Activated CD4-positive, alpha-beta T cell treated with anti-CD3 and anti-CD28 coated beads for 4 hours (primary cell): ENCODE measurements at places on chromosomes 4 and X.

GRCh38 chr4:7393601-7394575 lies 40.8 kb downstream of the PSAPL1 start:
- DNase-seq = no peak

DNA sequence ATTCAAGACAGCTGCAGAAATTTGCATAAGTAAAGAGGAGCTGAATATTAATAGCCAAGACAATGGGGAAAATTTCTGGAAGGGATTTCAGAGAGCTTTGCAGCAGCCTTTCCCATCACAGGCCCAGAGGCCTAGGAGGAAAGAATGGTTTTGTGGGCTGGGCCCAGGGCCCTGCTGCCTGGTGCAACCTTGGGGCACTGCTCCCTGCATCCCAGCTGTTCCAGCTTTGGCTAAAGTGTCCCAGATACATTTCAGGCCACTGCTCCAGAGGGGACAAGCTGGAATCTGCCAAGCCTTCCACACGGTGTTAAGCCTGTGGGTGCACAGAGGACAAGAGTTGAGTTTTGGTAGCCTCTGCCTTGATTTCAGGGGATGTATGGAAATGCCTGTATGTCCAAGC lies 185.6 kb upstream of the SFRP2 start:
- no peak for DNase-seq

DNA sequence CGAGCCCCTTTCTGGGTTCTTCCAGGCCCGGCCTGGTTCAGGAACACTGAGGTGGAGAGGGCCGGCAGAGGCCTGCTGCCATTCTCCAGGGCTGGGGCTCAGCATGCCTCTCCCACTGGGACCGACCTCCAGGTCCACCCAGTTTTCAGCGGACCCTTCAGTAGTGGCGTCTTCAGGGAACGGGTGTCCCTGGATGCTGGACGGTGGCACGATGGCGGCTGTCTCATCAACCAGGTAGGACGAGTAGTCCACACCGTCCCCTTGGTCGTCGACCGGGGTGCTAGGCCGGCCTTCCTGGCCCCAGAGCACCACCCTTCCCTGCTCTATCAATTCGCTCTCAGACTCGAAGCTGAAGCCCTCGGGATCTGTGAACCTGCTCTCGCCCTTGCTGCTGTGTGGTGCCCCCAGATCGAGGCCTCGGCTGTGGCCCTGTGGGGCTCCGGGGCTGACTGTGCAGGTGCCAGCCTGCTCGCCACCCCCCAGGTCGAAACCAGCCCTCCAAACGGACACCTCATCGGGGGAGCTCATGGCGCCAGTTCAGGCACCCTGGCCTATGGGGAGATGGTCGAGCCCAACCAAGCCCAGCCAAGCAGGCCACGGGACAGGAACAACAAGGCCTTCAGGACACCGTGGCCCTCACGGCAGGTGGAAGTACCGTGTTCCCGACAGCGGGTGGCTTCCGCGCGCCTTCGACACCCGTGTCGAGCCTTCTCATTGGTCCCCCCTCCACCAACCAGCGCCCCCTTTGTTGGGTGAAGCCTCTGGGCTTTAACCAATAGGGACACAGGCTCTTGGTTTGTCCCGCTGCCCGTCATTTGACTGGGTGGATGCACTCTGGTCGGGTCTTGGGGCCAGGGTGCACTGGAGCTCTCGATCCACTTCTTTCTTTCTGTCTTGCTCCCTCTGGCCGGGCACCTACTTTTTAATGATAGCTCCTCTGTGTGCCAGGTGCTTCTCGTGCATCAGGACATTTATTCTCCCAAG lies 814 bp upstream of the LOC101059915 start:
- no peak for DNase-seq

GRCh38 chr4:168028970-168029597 lies 63.3 kb upstream of the ANXA10 start:
- DNase-seq = no peak

GRCh38 chrX:19799319-19800182 lies 87.8 kb downstream of the SH3KBP1 start:
- DNase-seq = peak; percentile 41

GRCh38 chrX:148380650-148381561 lies 119.5 kb upstream of the AFF2 start:
- peak; percentile 54 for DNase-seq

GRCh38 chr4:4656977-4657376 lies 115.1 kb upstream of the STX18 start:
- DNase-seq = no peak

- peak; percentile 54 for DNase-seq
Observed at GRCh38 chrX:154541896-154542722, 4.5 kb downstream of the G6PD start.

GRCh38 chr4:39825090-39825489 lies 127.2 kb downstream of the UBE2K start:
- DNase-seq = no peak

GRCh38 chr4:94285666-94286065 lies 57.0 kb downstream of the HPGDS start:
- DNase-seq = no peak

- peak; percentile 44 for DNase-seq
Observed at GRCh38 chrX:53263597-53264094, 17.7 kb downstream of the IQSEC2 start.

DNA sequence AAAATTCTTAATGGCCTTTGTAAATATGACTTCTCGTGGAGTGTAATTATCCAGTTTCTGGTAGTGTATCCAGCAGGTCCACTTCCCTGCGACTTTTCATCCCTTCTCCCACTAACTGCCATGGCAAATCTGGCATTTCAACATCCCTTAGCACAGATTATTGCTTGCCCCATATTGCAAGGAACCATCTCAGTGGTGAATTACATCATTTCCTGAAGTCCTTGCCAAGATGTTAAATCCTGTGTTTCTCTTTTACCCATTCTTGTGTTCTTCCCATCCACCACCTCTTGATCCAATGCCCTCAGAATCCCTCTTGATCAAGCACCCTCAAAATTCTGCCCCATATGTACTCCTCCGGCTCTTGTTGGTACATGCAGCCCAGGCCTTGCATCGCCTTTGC lies 88.1 kb upstream of the ZNF81 start:
- DNase-seq = no peak
